ENCODE measurements at places on chromosomes 2 and 18. TPM values are rescaled to one million over a fixed set of nuclear protein-coding genes. Genes with fewer than 3 reads are reported as not detected.

COPS9 gene
- 214 TPM for total RNA-seq

DNA sequence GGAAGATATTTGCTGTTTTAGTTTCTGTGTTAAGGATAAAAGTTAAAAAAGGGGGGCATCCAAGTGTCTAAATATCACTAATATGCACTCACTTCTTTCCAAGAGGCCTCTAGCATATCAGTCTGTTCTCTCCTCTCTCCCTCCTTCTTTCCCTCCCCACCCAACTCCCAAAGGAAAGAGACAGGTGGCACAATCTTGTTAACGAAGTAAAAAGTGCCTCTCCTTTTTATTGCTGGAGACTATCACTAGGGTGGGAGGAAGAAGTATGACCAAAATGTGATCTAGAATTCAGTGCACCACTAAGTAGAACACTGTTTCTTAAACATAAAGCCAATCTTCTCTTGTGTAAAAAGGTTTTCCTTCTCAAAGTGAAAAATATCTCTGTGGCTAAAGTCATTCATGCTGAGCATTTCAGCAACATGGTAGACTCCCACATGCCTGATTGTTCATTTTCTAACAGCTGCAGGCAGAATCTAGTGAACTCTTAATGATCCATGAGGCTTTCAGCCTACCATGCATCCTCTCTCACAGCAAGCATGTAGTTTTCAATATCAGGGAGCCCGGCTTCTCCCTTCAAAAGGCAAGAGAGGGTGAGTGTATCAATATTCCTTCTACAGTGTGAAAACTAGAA, 39.5 kb downstream of the RNU4ATAC start:
- DNase-seq: no peak

DNA sequence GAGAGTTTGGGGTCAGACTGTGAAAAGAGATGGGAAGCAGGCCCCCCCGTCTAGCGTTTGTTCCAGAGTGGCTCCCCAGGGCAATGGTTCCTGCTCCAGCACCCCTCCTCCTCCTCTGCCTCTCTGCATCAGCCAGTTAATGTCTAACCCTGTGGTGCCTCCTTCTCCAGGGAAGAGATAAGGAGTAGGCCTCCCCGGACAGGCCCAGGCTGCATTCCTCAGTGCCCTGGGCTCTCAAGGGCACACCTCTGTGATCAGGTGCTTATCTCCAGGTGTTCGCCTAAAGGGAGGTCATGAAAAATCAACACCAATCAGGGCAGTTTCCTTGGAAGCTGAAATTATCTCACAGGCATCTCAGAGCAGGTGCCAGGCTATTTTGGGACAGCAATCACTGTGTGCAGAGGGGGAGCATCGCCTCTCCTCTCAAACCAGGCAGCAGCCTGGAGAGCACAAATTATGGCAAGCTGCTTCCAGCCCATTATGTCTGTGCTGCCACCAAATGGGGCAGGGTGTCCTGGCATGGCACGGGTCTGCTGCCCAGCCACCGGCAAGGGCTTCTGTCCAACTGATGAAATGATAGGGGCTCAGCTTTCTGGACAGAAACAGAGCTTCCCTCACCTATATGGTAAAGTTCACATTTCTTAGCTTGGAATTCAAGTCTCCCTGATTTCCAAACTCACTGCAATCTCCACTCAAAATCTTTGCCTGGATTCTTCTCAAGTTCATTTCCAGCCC, 255.8 kb upstream of the SLC14A2 start:
- DNase-seq: no peak

GRCh38 chr2:75543446-75543845, 17.3 kb downstream of the EVA1A start:
- DNase-seq: no peak

- no peak for DNase-seq
Measured at GRCh38 chr2:55947752-55948151, 24.2 kb upstream of the EFEMP1 start.

DNA sequence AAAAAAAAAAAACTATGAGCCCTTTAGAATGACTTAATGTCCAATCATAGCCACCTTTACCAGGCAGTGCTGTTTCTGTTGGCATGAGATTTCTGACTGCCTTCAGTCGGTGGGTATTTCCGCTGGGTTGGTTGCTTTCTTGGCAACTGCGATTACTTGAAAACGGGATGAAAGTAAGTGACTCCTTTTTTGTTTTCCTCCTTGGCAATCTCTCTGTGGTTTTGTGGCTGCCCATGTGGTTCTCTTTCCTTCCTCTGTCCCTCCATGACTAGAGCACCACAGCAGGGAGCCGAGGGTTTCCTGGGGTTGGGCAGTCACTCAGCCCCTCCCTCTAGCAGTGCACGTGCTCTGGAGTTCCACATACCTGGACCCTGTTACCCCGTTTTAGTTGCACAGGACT, 112.1 kb downstream of the KLHL29 start:
- no peak for DNase-seq

- no peak for DNase-seq
Measured at GRCh38 chr2:231711677-231712450, 3.5 kb downstream of the PTMA start.

DNA sequence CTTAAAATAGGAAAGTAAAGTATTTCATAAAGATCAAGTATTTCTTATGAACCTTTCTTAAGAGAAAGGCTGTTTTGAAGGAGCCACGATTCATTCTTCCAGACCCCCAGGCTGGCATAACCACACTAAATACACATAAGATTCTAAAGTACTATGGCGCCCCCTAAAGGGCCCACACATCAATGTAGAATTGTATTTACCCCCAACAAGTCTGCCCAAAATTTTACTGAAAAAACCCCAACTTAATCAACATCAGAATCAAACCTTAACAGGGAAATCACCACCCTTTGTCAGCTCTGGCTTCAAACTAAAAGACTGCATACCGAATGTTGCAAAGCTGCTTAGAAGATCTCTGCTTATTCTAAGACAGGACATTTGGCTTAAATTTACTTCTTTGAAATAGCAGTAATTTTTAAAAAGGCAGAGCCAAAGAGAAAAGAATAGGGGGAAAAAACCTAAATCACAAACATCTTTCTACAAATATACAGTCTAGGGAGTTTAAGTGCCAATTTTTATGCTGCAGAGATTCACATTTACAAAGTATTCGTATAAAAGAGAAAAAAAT, 20.4 kb upstream of the BCL2 start:
- DNase-seq: no peak

DNA sequence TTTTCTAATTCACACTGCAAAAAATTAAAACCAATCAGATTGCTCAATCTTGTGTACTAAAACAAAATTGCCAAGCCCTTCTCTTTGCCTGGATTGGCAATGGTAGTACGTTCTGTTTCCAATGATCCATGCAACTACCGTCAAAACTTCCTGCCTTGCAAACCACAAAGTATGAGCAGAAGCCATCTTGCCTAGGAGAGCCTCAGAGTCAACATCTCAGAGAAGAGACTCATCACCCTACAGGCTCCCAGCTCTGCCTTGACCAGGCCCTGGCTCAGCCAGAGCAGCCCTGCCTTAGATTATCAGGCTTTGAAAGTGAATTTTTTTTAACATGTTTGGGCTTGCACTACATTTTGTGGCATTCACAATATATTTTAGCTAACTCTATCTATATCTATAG, 574.1 kb downstream of the SATB2 start:
- DNase-seq: no peak

- peak; percentile 86 for DNase-seq
Measured at GRCh38 chr2:150487537-150488429, at the start of gene RND3. Gene RND3, minus strand, starts transcription at chr2:150487667. Its CDS starts 250 bp downstream, at chr2:150487417.

DNA sequence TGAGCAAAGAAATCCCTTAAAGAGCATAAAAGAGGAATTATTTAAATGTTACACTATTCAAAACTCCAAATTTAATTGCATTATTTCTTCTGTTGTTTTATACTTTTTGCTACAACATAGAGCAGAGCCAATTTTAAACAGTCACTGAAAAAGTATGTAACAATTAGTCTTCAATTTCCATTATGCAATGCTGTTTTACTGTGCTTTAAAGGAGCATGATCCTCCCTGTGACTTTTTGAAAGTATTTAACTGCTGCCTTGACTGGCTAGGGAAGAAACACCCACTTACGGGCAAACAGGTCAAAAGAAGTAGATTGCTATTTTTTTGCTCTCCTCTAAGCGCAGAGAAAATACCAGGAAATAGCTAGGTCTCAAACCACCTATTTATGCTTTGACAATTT, 217.4 kb upstream of the GCFC2 start:
- DNase-seq: no peak

GKN2 gene
- total RNA-seq: not detected

All from dorsolateral prefrontal cortex (tissue), 122 donors.